T47D (cell line): ENCODE measurements at places on chromosomes 4 and X.

DNA sequence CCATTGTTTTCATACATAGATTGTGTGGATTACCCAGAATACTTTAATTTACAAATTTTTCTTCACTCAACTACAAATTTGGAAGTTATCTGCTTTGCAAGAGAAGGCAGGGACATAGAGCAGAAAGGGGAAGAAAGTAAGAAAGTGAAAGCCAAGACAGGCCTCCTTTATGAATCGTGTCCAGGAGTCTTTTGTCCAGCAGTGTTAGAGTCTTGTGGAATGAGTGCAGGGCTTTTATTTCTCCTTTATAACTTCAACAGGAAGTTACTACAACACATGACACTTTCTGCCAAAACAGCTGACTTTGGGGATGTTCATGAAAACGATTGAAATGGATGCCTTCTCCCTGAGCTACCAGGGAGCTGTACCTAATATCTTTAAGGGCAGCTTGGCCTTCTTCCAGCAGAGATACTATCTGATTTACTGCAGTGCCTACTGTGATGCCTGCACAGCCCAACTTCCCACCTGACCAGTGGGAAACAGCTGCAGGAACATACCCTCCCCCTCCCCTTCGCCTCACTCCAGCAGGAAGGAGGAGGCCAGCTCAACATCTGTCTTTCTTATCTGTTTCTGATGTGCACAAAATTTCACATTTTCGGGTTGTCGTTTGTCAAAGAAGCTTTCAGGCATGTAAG is 557.7 kb upstream of the SLIT2 start:
- no peak for DNase-seq

- DNase-seq = no peak
These were observed 73.7 kb downstream of the LEF1 start for GRCh38 chr4:108094923-108095482.

DNA sequence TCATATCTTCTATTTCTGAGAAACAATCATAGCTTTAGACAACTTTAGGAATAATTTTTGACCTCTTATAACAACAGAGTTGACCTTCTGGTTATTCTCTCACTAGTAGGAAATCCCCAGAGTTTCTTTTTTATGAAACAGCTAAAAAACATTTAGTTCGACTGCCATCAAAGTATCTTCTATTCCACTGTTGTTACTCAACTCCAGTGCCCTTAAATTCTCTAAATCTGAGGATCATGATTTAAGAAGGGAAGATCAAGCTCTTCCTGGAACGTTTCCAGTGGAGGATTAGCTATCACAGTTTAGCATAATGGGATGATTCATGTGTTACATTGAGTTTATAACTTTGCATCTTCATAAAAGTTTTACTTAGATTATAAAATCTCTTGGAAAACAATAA is 134.9 kb upstream of the VEGFC start:
- no peak for DNase-seq

DNA sequence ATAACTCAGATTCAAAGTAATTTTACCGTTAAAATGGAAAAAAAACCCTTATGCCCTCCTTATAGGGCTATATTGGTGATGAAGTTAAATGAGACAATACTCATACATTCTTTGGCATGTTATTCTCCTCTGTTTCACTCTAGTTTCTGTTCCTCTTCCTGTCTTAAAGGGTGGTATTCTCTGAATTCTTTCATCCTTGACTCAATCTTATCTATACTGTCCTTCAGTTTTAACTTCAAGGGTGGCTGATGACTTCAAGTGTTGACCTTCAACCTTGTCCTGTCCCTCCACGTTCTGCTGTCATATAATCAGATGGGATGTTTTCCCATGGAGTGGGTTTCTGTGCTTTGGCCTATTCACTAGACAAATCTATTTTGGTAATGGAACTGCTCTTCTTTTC is 44.0 kb downstream of the ZNF518B start:
- no peak for DNase-seq

GRCh38 chrX:107574054-107574683 is 54.1 kb upstream of the PRPS1 start:
- no peak for DNase-seq
